Endothelial cell (in vitro differentiated cells): ENCODE measurements at places on chromosomes 5 and 9.

DNA sequence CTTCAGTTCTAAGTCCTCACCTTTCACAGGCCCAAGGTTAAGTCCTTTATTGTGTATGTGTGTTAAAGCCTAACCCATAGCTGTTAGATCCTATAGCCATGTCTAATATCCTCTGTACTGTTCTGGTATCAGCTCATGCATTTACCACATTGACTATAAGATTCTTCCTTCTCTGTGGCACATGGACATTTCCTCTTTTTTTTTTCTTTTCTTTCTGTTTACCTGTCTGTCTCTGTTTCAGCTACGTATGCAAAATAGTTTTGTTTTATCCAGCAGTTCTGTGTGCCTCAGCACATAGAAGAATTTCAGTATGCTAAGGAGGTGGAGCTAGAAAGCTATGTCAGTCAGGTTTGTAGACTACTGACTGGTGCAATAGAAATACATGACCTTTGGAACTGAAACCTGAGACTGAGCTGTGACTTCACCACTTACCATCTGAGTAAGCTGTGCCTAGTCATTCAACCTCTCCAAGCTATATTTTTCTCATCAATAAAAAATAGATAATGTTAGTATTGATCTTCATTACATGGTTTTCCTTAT is 155.6 kb upstream of the VLDLR start:
- no peak for DNase-seq

DNA sequence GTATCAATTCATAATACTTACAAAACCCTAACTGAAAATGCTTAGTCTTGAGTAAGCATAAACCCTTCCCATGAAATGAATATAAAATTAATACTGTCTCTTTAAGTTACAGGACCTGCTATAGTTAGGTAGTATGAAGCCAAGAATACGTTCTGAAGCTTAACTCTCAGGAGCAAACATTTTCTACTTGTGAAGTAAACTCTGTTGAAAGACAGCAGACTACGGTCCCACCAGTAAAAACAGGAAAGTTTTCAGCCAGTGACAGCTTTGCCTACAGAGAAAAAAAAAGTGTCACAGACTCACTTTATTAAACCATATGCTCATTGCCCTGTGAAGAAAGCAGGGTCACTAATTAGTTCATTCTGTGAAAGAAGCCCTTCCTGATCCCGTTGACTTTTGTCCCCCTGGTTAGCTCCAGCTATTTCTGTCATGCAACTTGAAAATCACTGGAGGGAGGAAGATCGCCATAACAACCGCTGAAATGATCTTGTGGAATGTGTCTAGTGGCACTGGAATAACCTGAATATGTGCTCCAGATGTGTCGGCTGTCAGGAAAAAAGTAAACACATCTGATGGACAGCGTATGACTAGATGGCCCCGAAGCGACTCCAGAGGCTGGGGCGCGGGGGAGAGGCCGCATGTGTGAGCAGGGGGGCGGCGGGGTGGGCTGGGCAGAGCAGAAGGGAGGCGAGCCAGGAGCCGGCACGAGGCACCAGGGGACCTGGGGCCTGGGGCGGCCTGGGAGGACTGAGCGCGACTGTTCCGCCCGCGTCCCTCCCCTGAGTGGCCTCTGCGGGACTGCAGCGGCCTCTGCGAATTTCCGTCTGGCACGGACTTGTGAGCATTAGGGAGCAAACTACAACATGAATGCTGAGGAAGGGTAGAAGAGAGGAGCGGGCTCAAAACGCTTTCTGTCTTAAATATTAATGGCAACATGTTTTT is 41.9 kb downstream of the BNC2 start:
- peak; percentile 27 for DNase-seq

- DNase-seq = no peak
Measured at GRCh38 chr5:143434261-143435209, 31.0 kb upstream of the NR3C1 start.

DNA sequence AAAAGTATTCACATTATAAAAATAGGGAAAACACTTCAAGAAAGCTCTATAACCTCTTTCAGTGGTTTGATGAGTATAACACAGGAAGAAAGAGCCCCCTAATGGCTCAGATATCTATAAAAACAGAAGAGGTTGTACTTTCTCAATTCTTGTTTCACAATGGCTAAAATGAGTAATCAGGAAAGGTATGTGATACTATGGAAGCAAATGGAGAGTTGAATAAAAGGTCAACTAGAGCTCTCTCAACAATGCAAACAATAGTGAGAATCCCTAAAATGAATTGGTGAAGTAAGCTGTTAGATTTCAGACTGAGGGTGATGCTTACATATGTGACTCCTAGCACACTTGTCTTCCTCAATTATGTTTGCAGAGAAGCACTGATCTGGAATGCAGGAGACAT is 584.6 kb upstream of the CDH18 start:
- DNase-seq = no peak

DNA sequence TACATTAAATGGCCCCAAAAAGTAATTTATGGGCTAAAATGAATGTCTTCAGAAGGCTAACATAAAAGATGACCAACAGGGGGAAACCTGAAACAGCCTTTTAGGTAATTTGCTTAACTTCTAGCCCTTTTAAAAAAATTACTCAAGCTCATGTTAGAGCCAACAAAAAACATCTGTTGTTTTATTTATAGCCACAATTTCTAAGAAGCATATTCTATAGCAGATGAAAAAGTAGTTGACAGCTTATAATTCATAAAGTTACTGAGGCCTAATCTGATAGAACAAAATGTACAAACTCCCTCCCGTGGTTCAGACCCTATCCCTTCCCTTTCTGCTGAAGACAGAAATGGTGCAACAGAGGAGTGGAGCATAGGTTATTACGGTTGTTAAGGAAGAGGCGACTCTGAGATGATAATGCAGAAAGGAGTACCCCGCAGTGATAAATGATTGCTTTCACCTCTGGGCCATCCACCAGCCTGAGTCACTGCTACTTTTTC is 46.1 kb downstream of the PIK3R1 start:
- no peak for DNase-seq

- no peak for DNase-seq
Measured at GRCh38 chr9:137955224-137955570, 77.6 kb downstream of the CACNA1B start.

DNA sequence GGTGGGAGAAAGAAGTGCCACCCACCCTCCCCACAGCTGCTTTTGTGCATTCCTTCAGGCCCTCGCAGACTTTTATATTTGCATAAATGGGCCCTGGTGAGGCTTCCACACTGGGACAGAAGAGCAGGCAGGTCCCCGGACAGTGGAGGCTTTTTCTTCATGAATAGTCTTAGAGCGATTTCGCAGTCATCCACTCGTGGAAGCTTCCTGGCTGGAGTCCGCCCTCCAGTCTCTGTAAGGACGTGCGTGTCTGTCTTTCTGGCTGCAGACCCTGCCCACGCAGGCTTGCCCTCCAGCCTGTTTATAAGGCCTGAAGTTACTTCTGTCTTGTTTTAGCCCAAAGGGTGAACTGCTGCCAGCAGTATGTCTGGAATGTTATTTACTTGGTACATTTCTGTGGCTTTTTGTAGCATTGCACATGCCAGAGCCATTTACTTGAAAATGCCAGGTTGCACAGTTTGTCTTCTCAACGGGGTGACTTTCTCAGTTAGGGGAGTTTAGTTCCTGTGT is 195.7 kb downstream of the AOPEP start:
- DNase-seq = no peak

DNA sequence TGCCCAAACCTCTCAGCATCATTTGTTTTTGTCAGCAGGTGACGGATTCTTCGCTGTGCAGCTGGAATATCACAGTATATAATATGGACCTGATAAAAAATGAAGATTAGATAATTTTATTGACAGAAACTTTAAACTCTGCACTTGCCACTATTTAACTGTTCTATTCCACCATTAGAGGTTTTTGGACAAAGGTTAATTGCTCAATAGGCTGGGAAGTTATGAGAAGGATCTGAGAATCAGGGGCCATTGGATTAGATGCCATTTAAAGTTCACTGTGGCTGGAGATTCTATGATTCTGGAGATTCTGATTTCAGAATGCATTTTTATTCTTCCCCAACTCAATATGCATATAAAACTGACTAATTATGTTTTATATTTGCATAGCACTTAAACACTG is 59.8 kb upstream of the ANXA1 start:
- DNase-seq = no peak

GRCh38 chr5:95892784-95893354 is 68.8 kb downstream of the ELL2 start:
- DNase-seq = peak; percentile 43

DNA sequence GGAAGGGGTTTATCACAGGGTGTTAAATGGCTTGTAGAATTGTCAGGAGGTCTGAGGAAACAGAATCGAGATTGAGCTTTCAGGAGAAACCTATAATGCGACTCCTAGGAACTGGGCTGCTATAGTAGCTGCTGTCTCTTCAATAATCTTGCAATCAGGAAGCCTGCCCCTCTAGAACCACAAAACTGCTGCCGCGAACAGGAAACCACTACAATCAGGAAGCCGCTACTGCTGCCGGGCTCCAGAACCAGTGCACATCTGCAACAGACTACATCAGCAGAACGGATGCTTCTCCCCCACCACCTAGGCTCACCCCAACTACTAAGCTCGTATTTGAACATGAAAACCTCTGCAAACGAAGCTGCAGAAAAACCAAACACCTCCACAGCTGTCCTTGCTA is 31.6 kb downstream of the TNFSF8 start:
- no peak for DNase-seq

- DNase-seq = no peak
Measured at GRCh38 chr9:4706971-4707622, 27.7 kb downstream of the CDC37L1 start.

DNA sequence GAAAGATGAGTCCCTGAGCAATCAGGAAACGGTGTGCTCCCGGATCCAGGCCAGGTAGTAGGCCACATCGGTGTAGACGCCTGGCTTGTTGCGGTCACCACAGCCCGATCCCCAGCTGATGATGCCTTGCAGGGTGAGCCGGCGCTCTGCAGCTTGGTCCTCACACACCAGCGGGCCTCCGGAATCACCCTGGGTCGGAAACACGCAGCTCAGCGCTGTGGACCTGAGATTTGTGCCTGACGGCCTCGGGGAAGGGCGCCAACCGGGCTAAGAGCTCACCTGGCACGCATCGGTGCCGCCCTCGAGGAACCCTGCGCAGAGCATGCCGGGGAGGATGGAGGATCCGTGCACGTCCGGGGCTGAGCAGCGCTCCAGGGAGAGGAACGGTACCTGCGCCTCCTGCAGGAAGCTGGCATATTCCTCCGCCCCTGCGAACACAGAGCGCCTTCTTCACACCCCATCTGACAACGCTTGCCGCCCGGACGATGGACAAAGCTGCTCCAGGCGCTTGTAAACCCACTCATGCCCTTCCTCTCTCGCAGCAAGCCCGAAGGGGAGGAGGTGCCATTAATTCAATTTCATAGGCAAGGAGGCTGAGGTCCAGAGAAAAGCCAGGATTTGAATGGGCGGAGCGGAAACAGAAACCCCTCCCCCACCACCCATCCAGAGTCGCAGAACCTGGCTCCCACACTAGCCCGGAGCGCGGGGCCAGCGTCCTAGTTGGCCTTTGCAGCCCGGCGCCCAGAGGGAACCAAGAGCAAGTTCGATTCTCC is 2.0 kb upstream of the PFN3 start:
- DNase-seq = peak; percentile 61

- no peak for DNase-seq
Measured at GRCh38 chr9:124752967-124753366, 18.1 kb downstream of the NR6A1 start.

GRCh38 chr5:10275991-10276390 is 25.9 kb downstream of the CCT5 start:
- no peak for DNase-seq

- DNase-seq = peak; percentile 79
Measured at GRCh38 chr9:87497604-87498045, at the start of gene DAPK1. Gene DAPK1, plus strand, starts transcription at chr9:87497867. Its CDS starts 1,211 bp downstream, at chr9:87499078.

GRCh38 chr9:21434202-21435014 is 5.8 kb upstream of the IFNA1 start:
- DNase-seq = peak; percentile 27

DNA sequence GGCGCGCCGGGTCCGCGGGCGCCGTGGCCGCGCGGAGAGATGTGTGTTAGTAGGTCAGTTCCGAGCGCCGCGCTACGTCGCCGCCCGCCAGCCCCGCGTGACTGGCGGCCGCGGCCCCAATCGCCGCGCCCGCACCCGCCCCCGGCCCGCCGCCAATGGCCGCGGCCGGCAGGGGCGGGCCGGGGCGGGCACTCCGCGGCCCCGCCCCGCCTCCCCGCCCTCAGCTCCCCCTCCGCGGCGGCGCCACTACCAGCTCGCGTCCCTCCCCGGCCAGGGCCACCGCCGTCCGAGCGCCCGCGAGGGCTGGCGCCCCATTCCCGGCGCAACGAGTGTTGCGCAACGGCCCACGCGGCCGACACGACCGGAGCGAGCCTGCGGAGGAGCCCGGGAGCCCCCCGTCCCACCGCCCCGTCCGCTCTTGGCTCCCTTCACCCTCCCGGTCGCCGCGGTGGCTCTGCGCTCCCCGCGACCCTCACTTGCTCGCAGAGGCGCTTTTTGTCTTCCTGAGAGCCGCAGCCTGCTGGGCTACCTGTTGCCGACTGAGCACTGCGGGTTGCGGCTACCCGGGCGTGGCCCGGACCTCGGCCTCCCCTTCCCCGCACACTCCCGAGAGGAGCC is at the start of gene NFIL3:
Gene NFIL3, minus strand, starts transcription at position 48 of the 618 bp plus-strand sequence. CDS start 13,098 bp downstream, outside the sequence.
- peak; percentile 75 for DNase-seq

DNA sequence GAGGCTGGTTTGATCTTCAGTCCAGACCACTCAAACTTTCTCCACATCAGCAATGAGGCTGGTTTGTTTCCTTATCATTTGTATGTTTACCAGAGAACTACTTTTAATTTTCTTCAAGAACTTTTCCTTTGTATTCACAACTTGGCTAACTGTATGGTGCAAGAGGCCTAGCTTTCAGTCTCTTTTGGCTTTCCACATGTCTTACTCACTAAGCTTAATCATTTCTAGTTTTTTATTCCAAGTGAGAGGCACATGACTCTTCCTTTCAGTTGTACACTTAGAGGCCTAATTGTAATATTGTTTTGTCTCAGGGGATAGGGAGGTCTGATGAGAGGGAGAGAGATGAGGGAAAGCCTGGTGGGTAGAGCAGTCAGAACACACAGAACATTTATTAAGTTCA is 554.0 kb upstream of the ARRDC3 start:
- no peak for DNase-seq

DNA sequence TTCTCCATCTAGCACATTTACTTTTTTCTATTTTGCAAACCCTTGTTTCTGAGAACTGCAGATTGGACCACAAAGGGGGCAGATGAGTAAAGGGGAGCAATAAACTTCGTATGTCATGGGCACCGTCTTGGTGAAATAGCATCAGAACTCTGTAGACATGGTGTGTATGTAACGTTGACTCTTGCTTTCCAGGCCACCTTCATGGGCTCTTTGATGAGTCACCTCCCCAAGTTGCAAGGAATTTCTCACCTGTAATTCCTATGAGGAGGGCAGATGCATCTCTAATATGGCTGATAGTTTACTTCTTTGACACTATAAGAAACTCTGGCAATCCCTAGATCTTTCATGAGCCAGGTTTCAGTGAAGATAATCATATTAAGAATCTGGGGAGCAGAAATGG is 163.4 kb upstream of the PLPPR1 start:
- DNase-seq = no peak

- DNase-seq = no peak
Measured at GRCh38 chr9:78236551-78236910, 656 bp downstream of the CEP78 start.
